PC-3 (cell line): ENCODE measurements at places on chromosomes 2 and 18. TPM values are rescaled to one million over a fixed set of nuclear protein-coding genes. Genes with fewer than 3 reads are reported as not detected.

- DNase-seq, result no peak
These were observed 261.7 kb upstream of the MAP2 start for GRCh38 chr2:209162129-209162528.

DNA sequence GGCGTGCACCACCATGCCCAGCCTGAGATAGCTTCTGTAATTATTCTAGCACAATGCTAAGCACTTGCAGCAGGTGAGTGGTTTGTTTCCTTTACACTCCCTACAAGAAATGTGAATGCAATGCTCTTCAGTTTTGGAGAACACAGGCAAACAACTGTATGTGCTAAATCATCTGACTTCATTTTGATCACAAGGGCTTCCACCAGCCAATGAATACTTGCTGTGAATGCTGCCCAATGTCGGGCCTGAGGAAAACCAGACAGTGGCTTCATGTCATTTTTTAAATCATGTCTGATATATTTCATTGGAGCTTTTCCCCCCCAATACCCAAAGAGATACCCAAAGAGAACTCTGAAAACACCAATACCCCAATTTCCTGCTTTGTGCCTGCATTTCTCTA is 155.6 kb upstream of the XPO1 start:
- DNase-seq, result no peak

DNA sequence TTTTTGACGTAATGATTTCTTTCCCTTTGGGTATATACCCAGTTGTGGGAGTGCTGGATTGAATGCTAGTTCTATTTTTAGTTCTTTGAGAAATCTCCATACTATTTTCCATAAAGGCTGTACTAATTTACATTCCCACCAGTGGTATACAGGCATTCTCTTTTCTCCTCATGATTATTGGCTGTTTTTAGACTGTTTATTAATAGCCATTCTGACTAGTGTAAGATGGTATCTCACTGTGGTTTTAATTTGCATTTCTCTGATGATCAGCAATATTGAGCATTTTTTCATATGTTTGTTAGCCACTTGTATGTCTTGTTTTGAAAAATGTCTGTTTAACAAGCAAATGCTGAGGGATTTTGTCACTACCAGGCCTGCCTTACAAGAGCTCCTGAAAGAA is 9.2 kb upstream of the CD28 start:
- DNase-seq, result no peak

DNA sequence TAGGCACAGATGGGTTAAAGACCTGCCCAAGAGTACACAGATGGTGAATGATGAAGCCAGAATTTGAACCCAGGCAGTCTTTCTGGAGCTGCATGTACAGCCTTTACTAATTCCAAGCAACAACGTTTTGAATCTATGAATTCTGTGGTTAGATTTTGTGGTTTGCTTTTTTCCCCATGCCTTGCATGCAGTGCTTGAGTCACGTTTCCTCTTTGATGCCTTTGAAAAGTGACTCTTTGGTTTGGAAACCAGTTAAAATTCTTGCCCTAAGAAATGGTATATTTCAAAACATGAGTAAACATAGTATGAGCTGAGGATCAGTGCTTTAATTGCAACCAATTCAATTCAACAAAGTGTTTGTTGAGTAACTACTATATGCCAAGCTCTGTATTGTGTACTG is 48.2 kb upstream of the PPM1B start:
- DNase-seq, result peak; percentile 86

DNA sequence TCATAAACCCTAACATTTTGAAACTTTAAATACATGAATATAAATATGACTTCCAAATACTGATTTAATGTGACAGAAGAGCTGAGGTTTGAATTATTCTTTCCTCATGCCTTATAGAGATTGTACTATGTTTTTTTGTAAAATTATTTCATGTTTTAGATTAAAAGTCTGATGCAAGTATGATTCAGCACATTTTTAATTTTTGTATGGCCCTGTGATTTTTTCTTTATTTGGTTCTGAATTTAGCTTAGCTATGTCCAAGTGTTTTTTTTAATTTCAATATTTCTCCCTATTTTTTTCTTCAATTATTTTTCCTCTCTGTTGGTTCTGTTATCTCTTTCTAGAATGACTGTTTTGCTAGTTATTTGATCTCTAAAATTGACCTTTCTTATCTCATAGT is 552.1 kb downstream of the XIRP2 start:
- DNase-seq, result no peak

- DNase-seq, result no peak
These were observed 48.6 kb downstream of the ANO7 start for GRCh38 chr2:241237047-241237446.

DNA sequence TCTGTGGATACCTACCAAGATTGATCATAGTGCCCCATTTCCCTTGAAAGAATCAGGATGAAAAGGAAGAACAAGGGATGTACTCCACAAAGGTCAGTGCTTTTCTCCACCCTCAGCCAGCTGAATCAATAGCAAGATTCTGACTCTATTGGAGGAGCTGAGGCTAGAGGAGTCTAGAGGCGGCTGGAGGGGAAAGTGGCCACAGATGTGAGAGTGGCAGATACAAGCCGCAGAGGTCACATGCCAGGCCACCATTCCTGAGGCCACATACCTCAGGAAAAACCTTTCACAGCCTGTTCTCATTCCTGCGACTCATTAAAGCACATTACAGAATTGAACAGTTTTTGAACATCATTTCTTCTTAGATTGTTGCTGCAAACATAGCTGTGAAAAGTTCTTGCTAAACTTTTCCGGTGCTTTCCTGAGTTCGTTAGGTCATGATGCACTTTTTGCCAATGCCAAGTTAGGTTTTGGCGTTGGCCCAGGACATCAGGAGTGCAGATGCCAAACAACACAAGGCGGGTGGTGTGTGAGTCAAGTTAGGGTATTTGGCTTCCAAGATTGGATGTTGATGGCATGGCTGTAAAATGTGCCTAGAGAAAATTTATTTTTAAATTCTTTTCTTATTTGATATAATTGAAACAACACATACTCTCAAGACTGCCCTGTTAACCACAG is 160.7 kb upstream of the SP5 start:
- peak; percentile 83 for DNase-seq

GRCh38 chr2:10989782-10990181 is 78.0 kb downstream of the KCNF1 start:
- no peak for DNase-seq

CXCR1 gene
- not detected in 2 replicates for total RNA-seq

LYPD6 gene
- 1.9 and 2.4 TPM in 2 replicates for total RNA-seq

GRCh38 chr2:129502781-129503180 is 476.7 kb upstream of the RAB6C start:
- no peak for DNase-seq

- peak; percentile 30 for DNase-seq
These were observed 191.0 kb upstream of the LRP1B start for GRCh38 chr2:142321706-142322280.
